Activated CD8-positive, alpha-beta memory T cell treated with anti-CD3 and anti-CD28 coated beads for 4 hours (primary cell): ENCODE measurements at places on chromosomes 1 and 21.

DNA sequence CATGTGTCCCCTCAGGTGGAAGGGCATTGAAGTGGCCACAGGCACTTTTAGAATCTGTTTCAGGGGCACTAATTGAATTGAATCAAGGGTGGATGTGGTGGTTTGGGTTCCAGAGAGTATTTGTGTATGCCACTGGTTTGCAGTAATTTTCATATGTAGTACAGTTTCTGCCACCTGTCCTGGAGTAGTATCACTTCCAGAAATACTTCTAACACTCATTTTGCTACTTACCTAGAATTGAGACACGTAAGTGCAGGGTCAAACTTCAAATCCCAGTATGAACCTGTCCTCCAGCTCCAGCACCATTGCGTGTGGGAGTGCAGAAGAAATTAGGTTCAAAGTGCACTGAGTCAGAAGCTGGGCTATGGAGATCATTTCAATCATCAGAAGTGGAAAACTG, 26.8 kb downstream of the RSPH1 start:
- DNase-seq, result no peak

GRCh38 chr21:41881051-41881450, 1.9 kb upstream of the PRDM15 start:
- DNase-seq, result no peak

GRCh38 chr1:9371951-9372350, 79.3 kb downstream of the SPSB1 start:
- DNase-seq, result no peak

DNA sequence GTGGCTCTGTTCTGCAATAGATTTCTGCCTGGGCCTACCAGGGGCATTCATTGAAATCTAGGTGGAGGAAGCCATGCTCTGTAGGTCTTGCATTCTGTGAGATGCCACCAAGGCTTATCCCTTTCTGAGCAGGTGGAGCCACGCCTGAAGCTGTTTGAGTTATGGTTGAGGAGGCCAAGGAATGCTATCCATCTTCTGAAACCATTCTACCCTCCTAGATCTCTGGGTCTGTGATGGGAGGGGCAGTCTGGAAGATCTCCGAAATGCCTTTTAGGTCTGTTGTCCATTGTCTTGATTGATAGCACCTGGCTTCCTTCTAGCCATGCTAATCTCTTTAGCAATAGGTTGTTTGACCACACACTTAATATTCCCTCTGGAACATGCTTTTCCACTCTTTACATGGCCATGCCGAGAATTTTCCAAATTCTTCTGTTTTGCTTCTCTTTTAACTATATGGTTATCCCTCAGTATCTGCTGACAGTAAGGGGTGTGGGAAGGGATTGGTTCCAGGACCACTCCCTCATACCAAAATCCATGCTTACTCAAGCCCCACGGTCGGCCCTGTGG, 45.2 kb downstream of the AK4 start:
- no peak for DNase-seq

- DNase-seq, result no peak
Measured at GRCh38 chr1:153525088-153525728, 10.6 kb downstream of the S100A6 start.

GRCh38 chr1:199042193-199042592, 403.4 kb downstream of the PTPRC start:
- no peak for DNase-seq

GRCh38 chr1:119061700-119062099, 73.6 kb upstream of the TBX15 start:
- no peak for DNase-seq

DNA sequence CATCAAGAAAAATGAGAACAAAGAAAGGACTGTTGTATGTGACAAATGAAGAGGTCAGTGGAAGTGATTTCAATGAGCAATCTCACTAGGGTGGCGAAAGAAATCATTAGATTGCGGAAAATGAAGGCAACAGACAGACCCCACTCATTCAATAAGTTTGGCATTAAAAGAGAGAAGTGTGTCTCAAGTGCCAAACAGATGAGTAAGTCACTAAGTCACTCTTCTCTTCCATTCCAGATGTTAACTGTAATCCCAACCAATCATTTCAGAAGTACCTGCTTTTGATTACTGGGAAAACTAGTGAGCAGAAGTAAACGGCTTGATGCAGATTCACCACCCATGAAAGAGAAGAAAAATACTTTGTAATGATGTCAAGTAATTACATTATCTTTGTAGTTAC, 144.3 kb upstream of the PRMT6 start:
- DNase-seq, result no peak

- no peak for DNase-seq
Measured at GRCh38 chr1:180234369-180235076, 4.5 kb downstream of the LHX4 start.

- DNase-seq, result no peak
Measured at GRCh38 chr1:145936247-145936646, 9.0 kb upstream of the RBM8A start.

GRCh38 chr1:203463469-203464062, 12.0 kb upstream of the PRELP start:
- DNase-seq, result no peak
